Brain microvascular endothelial cell (primary cell): ENCODE measurements at places on chromosomes 3 and 15.

- no peak for DNase-seq
Observed at GRCh38 chr3:74633021-74633420, 18.6 kb upstream of the CNTN3 start.

DNA sequence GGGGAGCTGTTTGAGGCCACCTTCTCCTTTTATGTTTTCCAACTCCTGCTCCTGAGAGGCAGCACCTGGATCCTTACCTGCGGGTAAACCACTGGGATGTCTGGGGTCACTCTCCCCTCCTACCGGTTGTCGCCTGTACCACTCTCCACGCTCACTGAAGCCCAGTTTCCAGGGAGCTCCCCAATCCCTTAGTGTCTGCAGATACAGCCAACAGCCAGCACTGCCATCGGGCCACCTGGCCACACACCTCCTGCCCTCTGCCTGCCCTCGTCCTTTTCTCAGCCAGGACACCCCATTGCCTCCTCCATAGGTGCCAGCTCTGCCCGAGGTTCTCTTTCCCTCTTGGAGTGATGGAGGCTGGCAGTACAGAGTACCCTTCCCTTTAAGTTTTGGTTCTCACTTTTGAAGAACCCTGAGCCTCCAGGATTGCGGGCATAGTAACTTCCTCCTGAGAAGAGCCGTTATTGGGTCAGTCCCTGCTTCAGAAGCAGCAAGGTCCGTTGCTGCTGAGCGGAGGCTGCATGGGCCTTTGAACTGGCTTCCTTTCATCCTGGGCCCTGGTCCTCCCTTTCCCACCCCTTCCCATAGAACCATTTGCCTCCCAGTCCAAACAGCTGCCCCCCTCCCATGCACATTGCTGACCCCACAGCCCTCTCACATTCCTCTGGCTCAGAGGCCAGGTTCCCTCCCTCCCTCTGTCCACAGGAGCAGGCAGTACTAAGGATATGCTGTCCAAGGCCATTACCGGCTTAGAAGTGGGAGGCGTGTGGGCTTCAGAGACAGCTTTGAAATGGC lies 30.9 kb downstream of the ARNT2 start:
- DNase-seq = no peak

DNA sequence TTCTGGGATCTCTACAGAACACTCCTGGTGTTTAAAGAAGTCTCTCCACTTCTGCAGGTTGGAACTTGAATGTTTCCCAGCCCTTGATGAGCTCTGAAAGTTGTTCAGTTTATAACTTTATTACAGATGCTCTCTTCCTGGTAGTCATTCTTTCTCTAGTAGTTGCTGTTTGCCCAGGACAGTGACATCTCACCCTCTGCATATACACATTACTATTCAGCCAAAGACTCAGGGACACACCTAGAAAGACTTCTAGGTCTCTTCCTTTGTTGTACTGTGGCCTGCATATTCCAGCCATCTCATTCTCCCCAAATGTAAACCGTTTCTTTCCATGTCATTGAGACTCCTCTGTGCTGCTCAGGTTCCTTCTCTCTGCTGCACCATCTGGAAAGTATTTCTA lies 76.7 kb downstream of the MITF start:
- no peak for DNase-seq

DNA sequence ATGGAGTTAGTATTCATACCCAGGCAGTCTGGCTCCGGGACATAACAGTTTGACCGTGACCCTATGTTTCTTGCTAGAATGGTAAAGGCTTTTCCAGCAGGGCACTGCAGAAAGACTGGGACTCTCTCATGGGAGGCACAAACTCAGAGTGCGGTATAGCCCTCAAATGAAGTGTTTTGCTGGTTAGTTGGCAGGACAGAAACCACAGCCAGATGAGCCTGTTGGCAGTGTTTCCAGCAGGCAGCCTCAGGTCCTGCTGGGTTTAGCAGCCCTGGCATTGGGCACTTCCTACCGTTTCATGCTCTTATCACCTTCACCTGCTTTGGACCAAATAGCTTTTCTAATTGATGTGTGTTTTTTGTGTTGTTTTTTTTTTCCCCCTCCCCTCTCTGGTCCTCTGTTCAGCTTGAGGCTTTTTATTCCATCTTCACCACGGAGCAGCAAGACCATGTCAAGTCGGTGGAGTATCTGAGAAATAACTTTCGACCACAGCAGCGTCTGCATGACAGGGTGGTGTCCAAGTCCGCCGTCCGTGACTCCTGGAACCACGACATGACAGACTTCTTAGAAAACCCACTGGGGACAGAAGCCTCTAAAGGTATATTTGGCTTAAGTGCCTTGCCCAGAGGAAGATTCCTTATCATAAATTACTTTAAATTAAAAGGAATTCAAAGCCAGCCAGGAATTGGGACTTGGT lies 205.6 kb downstream of the FEZF2 start:
- DNase-seq = no peak

GRCh38 chr3:183880121-183880520 lies 4.6 kb downstream of the PARL start:
- no peak for DNase-seq

DNA sequence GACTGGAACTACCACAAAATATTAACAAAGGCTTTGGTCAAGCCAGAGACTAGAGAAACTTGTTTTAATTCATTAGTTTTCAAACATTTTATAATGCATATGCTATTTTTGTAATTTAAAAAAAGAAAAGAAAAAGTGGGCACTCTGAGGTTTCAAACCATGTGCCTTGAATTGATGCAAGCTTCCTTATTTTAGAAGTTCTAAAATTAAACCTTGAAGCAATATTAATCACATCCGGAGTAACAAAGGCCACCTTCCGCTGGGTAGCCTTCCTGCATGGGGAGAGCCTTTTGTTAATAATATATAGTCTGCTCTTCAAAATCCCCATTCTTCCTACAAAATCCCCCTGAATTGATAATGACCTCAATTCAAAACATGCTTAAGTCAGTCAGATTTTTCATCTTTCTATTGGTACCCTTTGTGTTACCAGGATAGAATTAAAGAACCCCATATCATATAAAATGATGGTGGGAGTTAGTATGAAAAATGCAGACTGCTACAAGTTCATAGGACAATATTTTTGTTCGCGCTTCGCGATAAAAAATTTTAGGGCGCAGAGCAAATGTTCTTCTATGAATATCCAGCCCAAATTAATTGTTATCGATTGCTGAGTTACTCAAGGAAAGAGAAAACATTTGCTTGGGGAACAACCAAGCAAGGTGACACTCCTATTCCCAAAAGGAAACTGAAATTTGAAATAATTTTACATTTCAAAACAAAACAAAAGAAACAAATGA lies 30.6 kb downstream of the LDHAL6B start:
- no peak for DNase-seq

DNA sequence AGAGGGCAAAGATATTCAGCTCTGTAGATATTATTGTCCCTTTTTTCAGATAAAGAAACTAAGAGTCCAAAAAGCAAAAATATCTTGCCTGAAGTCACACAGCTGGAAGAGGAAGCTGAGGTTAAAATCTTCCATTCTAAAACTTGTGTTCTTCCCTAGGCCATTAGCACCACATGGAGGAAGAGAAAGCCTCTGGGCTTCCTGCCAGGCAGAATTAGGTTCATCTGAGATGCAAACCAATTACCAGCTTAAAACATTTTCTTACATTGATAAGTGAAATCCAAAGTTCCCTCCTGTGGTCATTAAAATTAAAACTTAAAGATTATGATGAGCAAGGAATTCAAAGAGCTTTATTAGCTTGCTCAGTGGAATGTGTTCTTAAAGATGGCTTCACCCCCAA lies 235.3 kb upstream of the SETMAR start:
- no peak for DNase-seq

GRCh38 chr15:67146875-67147381 lies 81.5 kb downstream of the SMAD3 start:
- peak; percentile 88 for DNase-seq

- DNase-seq = no peak
Observed at GRCh38 chr3:192875971-192876565, 41.6 kb downstream of the MB21D2 start.

- no peak for DNase-seq
Observed at GRCh38 chr15:99619712-99620111, 53.9 kb downstream of the MEF2A start.

DNA sequence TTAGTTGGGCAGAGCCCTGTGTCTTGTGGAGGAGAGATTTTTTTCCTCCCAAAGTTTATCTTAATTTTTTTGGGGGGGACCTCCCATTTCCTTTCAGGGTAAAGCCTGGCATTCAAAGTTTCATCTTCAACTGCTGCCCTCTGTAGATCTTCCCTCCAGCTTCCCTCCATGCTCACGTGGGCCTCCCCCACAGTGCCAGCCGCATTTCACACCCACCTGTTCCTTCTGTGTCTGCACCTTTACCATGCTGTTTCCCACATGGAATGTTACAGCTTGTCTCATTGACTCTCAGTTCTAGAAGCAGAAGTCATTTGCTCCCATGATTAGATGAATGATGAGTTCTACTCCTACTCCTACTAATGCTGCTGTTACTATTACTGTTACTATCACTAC lies 6.5 kb downstream of the CELF6 start:
- DNase-seq = no peak

DNA sequence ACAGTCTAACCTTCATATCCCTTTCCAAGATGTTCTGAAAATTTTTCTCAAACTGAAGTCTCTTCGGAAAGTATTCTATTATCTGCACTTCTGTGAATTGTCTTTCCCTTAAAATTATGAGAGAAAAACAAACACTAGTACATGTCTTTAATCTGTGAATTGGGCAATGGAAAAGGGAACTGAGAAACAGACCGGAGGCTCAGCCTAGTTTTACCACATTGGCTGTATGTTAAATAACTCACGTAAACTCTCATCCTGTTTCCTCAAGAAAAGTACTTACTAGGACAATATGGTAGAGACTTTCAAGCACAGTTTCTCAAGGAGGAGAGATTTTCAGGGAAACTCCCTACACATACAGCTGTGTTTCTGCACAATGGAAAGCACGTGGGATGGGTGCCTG lies 982.2 kb upstream of the SEMA6D start:
- DNase-seq = no peak

DNA sequence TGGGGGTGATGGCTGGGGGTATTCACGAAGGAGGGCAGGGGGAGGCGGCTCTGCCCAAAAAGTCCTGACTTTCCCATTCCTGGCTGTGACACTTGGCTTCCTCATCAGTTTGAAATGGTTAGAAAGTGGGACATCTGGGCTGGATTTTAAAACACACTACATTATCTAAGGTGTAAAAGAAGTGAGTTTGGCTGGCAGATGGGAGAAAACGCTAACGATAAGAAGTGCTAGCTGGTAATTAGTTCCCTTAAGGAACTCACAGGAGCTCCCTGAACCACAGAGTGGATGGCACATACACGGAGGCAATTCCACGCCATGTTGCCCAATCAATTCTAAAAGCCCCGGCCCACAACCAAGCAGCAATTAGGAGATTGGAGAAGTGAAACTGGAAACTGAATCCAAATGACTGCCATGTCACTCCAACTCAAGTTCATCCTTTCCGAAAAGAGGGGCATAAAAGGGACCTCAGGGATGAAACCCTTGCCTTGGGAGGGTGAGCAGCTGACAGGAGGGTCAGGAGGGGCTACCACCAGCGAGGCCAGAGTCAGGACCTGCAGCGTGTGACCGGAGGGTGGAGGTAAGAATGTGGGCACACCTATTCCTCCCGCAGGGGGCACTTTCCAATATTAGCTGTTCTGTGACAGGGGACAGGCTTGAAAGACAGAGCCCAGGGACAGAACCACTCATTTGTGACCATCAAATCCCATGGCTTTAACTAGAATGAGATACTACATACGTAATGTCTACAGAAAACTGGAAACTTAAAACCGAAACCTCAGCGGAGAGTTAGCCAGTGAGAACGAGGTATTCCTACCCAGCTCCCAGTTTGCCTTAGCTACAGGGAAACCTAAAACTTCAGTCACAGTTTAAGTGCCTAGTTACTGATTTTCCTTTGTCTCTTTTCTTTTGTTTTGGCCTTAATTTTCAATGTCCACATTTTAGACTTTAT lies 95.3 kb upstream of the OXTR start:
- DNase-seq = no peak

DNA sequence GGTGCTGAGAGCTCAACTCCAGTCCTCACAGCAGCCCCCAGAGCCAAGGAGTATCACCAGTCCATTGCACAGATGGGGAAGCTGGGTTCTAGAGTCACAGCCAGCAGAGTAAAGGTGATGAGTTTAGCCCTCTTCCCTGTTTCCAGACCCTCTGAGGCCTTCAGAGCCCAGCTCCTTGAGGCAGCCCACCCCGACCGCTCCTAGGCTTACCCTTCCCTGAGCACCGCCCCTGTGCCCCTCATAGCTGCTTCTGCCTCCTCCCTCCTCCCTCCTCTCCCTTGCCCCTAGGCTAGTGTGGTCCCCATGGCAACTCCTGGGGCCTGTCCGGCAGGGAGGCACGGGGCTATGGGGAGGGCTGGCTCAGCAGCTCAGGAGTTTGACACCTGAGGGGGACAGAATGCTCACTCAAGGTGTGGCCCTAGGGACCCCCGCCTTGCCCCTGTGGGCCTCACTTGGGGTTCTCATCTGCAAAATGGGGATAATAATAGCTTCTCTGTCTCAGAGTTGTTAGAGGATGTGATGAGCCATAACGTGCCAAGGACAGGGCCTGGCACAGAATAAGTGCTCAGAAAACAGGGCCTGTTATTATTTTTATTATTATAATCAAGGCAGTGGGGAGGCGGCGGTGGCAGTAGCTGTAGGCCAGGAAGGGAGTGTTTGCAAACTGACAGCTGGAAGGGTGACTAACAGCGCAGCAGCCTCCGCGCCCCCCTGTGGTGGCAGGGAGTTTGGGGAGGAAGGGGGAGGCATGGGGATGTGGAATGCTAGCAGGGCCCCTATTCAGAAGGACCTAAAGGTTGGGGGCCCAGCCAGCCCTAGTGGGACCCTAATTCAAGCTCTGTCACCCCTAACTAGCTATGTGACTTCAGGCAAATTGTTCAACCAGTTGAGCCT lies 11.5 kb downstream of the CSK start:
- peak; percentile 56 for DNase-seq

- DNase-seq = no peak
Observed at GRCh38 chr15:65917407-65917756, 48.1 kb downstream of the RAB11A start.

- no peak for DNase-seq
Observed at GRCh38 chr3:157861076-157861765, 245.0 kb downstream of the SHOX2 start.

- DNase-seq = peak; percentile 51
Observed at GRCh38 chr3:156750874-156751245, 75.3 kb upstream of the LEKR1 start.

DNA sequence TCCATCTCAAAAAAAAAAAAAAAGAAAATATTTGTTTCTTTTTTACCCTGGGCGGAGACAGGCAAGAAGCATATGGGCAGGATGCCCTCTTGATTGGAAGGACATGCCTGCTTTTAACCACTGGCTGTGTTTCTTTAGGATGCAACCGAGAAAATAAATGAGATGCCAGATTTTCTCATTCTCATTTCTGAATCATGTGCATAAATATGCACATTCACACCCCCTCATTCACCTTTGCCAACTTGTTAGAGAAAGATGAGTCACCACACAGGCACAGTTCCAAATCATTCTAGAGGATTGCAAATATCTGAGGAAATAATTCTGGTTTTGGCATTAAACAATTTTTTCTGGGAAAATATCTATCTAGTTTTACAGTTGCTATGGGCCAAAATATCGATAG lies 3.3 kb downstream of the LIPH start:
- peak; percentile 96 for DNase-seq

GRCh38 chr15:78624651-78625590 lies 4.1 kb upstream of the CHRNA3 start:
- no peak for DNase-seq
